Stimulated activated CD8-positive, alpha-beta memory T cell treated with anti-CD3 and anti-CD28 coated beads, Interleukin-15, amount 100 ng/mL, for 48 hours (primary cell): ENCODE measurements at places on chromosomes 6 and 20.

DNA sequence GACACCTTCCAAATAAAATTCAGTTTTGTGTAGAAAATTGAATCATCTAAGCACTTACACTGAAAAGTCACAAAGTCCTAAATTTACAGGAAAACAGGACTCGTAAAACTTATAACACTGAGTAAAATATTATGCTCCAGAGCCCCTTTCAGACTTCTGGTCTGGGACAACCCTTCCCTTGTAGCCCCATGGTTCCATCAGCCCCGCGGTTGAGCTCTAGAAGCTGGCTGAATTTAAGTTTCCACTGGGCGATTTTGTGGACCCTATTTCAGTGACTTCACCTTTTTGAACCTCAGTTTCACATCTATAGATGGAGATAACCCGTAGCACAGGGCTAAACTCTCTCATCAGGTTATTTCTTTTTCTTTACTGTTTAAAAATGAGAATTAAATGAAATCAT lies 117.7 kb upstream of the BACH2 start:
- no peak for DNase-seq

DNA sequence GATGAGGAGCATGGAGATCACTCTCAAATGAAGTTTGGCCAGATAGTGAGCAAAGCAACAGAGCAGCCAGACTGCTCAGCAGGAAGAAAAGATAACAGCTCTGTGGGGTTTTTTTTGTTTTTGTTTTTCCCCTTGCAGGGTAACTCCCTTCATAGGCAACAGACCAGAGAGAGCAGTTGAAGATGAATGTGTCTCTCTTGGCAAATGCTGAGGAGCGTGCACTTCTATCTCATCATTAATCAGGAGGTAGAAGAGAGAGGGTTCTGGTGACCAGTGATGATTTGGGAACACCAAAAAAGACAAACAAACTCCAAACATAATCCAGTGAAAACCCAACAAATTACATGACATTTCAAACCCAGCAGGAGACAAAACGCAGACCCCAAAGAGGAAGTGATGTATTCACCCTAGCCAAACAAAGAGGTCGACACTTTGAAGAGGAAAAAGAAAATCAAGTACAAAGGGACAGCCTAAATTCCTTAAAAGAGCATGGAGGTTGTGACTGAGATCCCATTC lies 66.2 kb upstream of the RREB1 start:
- DNase-seq: no peak

- DNase-seq: no peak
Observed at GRCh38 chr6:107813555-107814194, 10.4 kb downstream of the SCML4 start.

DNA sequence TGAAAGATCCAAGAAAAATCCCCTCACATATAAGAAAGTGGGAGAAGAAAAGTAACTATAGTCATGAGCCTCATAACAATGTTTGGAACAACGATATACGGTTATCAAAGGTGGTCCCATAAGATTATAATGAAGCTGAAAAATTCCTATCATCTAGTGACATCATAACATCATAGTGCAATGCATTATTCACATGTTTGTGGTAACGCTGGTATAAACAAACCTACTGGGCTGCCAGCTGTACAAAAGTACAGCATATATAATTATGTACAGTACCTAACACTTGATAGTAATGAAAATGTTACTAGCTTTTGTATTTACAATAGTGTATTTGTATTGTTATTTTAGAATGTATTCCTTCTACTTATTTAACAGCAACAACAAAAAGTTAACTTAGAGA lies 240.7 kb downstream of the RNGTT start:
- no peak for DNase-seq

DNA sequence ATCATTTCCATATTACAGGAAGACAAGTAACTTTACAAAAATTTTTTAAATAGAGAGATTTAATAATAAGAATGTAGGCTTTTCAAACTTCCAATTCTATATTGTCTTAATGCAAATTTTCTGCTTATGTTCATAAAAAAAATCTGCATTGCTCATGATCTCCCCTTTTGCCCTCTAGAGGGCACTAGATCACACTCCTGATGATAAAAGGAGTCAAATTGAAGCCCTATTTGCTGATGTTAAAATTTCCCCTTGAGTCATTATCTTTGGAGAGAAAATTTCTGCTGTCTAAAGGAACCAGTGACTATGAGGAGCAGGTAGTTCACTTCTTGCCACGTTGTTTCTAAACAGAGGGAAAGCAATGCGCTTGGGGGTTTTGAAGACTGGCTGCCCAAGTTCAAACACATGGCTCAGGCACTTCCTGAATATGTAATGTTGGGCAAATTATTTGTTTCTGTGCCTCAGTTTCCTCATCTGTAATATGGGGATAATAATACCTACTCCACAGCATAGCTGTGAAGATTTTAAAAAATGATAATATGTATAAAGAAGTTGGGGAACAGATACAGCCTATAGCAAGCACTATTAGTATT lies 874.2 kb downstream of the TFAP2A start:
- no peak for DNase-seq

DNA sequence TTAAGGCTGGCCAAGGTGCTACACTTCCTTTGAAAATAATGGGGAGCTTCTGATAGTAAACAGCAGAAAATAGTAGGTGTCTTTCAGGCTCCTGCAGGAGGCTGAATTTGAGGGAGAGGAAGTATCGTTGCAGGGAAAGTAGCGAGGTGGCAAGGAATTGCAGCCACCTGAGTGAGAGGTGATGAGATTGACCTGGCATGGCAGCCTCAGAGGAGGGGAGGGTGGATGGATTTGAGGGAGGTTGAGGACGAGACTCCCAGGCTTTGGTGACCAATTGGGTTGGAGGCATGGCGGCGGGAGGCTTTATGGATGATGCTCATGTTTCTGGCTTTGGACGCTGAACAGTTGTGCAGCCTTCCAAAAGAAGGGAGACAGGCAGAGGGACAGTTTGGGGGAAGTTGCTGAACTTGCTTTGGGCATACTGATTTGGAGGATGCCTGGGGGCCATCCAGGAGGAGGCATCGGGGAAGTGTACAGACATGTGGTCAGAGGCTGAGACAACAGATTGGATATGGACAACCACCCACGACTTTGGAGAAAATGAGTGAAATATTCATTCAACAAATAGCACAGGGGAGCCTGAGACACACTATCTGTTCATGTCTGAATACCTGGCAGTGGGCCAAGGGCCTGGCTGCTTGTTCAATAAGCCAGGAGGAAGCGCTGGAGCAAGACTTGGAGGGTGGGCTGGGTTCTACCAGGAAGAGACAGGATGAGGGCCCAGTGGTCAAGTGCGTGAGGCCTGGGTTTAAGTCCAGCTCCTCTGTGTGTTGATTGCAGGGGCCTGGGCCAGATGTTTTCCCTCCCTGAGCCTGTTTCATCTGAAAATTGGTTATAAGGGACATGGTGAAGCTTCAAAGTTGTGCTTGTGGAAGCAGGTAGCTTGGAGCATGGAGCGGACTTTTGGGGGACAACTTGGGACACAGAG lies 113.2 kb downstream of the CEBPB start:
- DNase-seq: no peak

DNA sequence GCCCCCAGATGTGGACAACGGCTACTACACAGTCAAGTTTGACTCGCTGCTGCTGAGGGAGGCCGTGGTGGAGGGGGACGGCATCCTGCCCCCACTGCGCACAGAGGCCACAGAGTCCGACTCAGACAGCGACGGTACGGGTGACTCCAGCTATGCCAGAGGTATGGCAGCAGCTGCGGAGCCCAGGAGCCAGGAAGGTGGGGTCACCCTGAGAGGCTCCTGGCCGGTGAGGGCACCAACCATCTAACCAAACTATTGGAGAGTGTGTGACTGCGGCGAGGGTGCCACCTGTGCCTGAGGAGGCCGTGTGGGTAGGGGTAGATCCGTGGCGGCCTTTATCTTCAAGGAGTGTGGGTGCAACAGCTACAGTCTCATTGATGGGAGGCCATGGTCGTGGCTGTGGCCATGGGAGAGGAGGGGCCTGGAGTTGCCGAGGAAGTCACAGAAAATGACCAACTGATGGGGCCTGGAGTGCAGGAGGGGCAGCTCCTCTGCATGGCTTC lies 2.8 kb upstream of the LIME1 start:
- DNase-seq: no peak

GRCh38 chr20:61973515-61974356 lies 91.9 kb downstream of the TAF4 start:
- DNase-seq: no peak

DNA sequence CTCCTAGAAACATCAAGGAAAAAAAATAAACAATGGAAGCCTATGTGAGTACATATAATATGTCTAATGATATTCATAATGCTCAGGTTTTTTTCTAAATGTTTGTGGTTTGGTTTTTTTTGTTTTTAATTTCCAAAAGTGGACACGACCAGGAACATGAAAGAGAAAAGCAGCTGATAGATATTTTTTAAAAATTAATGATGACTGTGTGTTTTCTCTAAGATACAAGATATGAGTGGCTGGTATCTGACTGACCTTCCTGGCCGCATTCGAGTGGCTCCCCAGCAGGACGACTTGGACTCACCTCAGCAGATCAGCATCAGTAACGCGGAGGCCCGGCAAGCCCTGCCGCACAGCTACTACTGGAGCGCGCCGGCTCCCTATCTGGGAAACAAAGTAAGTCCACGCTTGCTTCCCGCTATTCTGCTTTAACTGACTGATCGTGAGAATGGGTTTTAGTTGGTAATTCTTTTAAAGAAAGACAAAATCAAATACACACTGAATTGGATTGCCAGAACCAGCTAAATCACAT lies 309.6 kb downstream of the LAMA2 start:
- no peak for DNase-seq

DNA sequence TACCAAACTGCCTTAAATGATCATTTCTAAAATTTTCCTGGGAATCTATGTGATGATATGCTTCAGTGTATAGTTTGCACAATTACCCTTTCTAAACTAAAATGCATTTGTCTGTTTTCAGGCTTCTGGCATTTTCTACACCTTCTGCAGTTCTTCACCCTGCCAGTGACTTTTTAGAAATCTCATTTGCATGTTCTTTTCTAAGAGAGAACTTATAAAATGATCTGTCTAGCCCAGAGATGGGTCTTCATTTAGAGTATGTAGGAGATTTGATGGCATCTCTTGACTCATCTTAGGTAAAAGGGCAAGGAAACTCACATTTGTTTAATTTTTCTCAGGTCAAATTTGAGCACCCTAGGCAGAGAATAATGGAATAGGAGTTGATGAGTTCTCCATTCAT lies 17.8 kb downstream of the NCOA7 start:
- DNase-seq: no peak

GRCh38 chr6:37496951-37497885 lies 2.5 kb downstream of the CCDC167 start:
- DNase-seq: no peak

DNA sequence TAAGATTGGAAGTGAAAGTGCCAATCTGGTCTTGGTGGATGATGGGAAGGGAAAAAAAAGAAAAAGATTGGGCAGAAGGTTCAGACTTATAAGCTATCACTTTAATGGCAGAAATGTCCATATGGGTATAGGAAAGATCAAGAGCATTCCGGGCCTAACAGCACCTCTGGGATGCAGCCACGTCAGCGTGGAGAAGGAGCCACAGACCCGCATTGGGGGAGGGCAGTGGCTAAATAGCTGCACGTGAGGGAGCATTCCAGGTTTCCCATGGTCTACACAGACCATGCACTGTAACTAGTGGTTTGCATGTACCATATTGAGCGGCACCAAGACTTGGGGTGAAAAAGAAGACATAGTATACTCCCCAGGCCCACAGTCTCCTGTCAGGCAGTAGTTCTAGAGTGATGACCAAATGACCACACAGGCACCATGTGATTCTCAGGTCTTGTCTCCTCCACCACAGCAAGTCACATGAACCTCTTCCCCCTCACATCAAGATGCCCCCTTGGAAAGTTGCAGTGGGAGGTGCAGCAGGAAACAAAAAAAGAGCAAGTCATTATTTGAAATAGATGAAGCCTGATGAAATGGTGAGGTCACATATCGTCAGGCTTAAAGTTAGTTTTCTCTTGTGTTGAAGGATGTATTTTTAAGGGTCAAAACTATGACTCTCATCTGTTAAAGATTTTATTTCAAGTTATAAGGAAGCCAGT lies 94.4 kb upstream of the TNFAIP3 start:
- DNase-seq: no peak

DNA sequence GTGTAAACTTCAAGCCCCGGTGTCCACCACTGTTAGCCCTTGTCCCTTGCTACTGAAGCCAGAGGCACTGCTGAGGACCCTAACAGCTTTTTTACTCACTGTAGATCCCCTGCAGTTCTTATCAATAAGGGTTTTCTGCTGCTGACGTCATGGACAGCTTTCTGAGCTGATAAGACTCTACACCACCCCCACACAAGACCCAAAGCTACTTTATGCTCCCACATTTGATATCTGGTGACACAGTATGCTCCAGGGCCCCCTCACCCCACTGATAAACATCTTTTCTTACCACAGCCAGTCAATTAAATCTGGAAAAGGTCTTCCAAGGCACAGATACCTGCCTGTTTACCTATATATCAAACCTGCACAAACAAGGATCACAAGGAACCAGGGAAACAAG lies 65.3 kb downstream of the NUS1 start:
- no peak for DNase-seq

GRCh38 chr6:17281100-17281496 lies at the start of gene RBM24:
RBM24 (plus strand) TSS chr6:17281361; CDS start chr6:17281582, 221 bp downstream.
- DNase-seq: no peak

GRCh38 chr20:16125816-16126215 lies 447.4 kb downstream of the KIF16B start:
- no peak for DNase-seq

- peak; percentile 47 for DNase-seq
Observed at GRCh38 chr20:17895641-17896171, 72.9 kb downstream of the SNX5 start.

DNA sequence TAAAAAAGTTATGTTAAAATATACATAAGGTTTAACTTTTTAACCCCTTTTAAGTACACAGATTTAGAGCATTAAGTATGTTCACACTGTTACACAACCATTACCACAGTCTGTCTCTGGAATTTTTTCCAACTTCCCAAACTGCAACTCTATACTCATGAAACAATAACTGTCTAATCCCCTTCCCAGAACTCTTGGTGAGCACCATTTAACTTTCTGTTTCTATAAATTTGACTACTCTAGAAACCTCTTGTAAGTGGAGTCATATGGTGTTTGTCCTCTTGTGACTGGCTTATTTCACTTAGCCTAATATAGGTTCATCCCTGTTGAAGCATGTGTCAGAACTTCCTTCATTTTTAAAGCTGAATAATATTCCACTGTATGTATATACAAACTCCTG lies 98.1 kb downstream of the MAP3K7 start:
- no peak for DNase-seq

DNA sequence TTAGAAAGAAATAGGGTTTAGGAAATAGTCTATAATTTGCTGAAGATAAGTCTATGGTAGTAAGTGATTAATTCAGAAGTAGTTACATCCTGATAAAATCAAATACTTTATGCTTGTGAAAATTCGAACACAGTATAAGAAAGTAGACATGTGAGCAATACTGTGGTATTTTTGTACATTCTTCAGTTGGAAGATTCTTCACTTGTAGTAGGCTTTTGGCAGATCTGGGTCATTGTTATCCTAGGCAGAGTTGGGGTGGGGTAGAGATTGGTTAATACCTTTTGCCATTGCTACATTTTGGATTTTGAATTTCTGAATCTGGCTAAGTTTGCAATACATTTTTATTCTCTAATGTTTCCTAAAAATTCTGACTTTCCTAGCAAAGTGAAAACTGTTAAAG lies 197.5 kb downstream of the BCKDHB start:
- DNase-seq: no peak
